Transverse colon (tissue), 4 donors: ENCODE measurements at places on chromosomes 5 and 9. TPM values are rescaled to one million over a fixed set of nuclear protein-coding genes. Genes with fewer than 3 reads are reported as not detected.

- no peak for DNase-seq
These were observed 57.2 kb upstream of the KCNMB1 start for GRCh38 chr5:170446365-170446764.

Gene IFNK
- total RNA-seq = not detected

Gene PCDH12
- total RNA-seq = 0.68 TPM

Gene QRFP
- total RNA-seq = not detected

DNA sequence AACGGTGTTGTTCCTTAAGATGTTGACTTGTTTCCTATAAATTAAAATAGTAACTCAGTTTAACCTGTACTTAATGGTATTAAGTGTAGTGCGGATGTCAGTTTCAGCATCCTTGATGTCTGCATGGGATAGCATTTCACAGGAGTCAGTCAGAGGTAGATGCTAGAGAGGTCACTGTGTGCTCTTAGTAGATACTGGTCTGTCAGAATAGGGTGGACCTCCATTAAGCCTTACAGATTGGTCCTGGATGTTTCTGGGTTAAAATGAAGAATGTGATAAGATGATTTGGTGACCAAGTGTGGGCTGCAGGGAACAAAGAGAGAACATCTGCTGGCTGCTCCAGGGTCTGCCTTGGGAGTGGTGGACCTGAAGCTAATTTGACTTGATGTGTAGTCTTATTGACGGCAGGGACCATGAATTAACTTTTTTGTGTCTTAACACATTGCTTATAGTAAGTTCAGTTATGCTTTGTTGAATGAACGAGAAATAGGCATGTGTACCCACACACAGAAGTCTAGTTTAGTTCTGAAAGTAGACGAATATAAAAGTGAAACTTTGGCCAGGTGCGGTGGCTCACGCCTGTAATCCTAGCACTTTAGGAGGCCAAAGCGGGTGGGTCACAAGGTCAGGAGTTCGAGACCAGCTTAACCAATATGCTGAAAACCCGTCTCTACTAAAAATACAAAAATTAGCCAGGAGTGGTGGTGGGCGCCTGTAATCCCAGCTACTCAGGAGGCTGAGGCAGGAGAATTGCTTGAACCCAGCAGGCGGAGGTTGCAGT is 12.5 kb downstream of the RAB24 start:
- DNase-seq = no peak

DNA sequence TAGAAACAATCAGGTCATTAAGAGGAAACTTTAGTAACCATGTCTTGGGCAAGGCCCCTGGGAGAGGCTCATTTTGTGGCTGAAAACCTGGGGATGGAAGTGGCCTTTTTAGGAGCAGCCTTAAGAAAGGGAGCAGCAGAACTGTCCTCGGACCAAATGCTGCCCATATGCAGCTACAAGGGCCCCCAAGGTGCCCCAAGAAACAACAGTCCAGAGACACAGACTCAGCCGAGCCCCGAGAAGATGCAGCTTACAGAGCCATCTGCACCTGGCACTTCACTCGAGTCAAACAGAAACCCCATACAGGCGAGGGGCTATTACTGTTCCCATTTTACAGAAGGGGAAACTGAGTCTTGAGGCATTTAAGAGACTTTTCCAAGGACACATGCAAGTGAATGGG is 58.0 kb downstream of the COL23A1 start:
- no peak for DNase-seq

GRCh38 chr5:177982072-177982727 is 13.8 kb downstream of the PROP1 start:
- no peak for DNase-seq

Gene C9orf50
- total RNA-seq = not detected

DNA sequence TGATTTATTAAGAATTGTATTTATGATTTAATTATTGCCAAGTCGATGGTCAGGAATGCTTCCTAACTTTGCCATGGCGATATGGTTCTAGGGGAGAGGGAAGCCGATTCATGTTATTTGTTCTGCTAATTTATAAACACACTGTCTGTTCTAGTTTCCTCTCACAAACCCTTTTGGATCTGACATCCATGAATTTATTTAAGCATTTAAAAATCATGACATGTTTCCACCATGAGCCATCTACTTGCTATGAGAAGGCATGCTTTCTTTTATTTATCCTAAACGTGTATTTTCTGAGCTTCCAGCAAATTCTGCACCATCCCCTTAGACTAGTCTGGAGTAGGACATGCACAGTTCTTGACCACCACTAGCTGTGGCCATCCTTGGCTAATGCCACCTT is 136.6 kb upstream of the STC2 start:
- no peak for DNase-seq
